ENCODE measurements at places on chromosomes 12 and 14. TPM values are rescaled to one million over a fixed set of nuclear protein-coding genes. Genes with fewer than 3 reads are reported as not detected.

GRCh38 chr12:11739980-11740577 is 90.6 kb downstream of the ETV6 start:
- H3K4me3 ChIP-seq, result no peak overlapping the region
- H3K27ac ChIP-seq, result no peak overlapping the region
- H3K36me3 ChIP-seq, result no peaks in the 10 kb centered on the region
- DNase-seq, result no peak
- H3K4me1 ChIP-seq, result peaks cover 12% of the 10 kb centered on the region

CRACR2A gene
- total RNA-seq, result not detected

- 0 out of 2 replicates have a peak, but pooled peaks cover 4% of the 10 kb centered on the region for H3K4me1 ChIP-seq
- 0 out of 2 replicates have a peak, but pooled peaks cover 1% of the 10 kb centered on the region for H3K27me3 ChIP-seq
- H3K27ac ChIP-seq, result no peak overlapping the region
- no peak for DNase-seq
Measured at GRCh38 chr12:117046011-117046369, 53.2 kb downstream of the TESC start.

GRCh38 chr12:32755051-32755653 is 545 bp downstream of the YARS2 start:
- peaks cover 22% of the 10 kb centered on the region for H3K4me1 ChIP-seq
- DNase-seq, result peak; percentile 91
- no peaks in the 10 kb centered on the region for H3K27me3 ChIP-seq
- peak overlapping the region; percentile 85 for H3K27ac ChIP-seq

Measured in PC-3 (cell line).